ENCODE measurements at places on chromosomes 16 and 17.

DNA sequence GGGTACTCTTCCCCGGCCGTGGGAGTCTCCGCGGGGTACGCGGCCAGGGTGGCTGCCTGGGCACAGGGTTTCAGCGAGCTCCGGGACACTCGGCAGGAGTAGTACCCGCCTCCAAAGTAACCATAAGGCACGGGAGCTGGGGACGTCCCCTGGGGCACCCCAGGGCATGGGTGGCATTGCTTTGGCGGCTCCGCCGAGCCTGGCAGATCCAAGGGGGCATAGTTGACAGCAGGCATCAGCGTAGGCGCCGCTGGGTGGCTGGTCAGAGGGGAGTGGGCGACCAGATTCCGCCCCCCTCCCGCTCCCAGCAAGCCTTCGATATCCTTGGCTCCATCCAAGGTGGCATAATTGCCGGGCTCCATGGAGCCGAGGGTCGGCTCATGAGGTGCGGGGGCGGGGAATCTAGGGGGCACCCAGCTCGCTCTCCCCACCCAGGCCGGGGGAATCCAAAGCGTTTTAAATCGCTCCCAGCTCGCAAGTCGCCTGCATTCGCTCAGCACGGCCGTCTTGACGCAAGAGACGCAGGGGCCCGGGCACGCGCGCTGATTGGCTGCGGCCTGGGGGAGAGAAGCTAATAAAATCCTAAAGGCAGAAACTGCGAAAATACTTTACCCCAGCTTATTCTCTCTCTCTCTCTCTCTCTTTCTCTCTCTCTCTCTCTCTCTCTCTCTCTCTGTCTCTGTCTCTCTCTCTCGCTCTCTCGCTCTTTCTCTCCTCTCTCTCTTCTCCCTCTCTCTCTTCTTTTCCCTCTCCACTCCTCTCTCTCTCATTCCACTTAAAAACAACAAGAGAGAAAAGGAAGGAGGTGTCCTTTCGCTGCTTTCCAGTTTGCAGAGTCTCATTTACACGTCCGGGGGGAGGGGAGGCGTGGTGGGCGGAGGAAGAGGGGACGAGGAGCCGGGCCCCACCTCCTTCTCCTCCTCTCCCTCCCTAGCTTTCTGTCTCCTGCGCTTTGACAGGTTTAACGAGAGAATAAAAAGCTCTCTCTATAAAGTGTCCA lies at the start of gene HOXB13:
Gene HOXB13 (minus strand): TSS at position 519 of the 1,000 bp plus-strand sequence. CDS start 157 bp downstream, at position 362.
- peak; percentile 73 for DNase-seq

- no peak for DNase-seq
Measured at GRCh38 chr16:1109648-1110047, 13.6 kb upstream of the C1QTNF8 start.

DNA sequence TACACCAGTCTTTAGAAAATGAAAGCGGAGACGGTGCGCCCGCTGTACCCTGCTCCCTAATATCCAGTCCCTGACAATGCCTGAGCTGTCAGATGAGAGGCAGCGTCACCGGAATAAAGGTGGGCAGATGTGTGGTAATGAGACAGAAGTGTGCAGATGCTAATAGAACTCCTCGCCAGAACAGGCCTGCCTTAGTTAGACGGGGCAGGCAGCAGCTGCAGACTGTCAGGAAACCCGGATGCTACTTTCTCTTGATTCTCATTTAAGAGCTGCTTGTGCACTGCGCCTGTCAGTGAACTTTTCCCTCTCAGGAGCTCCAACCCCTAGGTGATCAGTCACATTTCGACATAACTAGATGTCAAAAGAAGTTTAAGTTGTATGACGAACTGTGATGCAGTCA lies 221.8 kb upstream of the IRX3 start:
- no peak for DNase-seq

- DNase-seq = no peak
Measured at GRCh38 chr17:20154286-20155000, 145.3 kb downstream of the SPECC1 start.

- DNase-seq = no peak
Measured at GRCh38 chr17:8289103-8289397, 580 bp downstream of the RANGRF start.

GRCh38 chr16:77271532-77272426 lies 72.6 kb downstream of the SYCE1L start:
- no peak for DNase-seq

GRCh38 chr16:46790599-46791270 lies 40.2 kb downstream of the C16orf87 start:
- DNase-seq = no peak

- DNase-seq = no peak
Measured at GRCh38 chr17:76570877-76571471, 14.7 kb downstream of the ST6GALNAC2 start.

DNA sequence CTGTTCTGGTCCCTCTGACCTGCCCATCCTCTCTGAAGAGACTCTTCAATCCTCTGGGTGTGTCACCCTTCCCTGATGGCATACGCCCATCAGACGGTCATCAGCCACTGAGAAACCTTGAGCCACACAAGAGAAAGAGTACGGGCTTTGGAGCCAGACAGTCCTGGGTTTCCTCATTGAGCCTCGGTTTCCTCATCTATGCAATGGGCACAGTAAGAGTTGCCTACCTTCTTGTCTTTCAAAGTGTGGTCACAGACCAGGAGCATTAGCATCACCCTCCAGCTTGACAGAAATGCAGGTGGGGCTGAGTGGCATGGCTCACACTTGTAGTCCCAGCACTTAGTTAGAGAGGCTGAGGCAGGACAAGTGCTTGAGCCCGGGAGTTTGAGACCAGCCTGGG lies 26.1 kb upstream of the MEAK7 start:
- DNase-seq = no peak

DNA sequence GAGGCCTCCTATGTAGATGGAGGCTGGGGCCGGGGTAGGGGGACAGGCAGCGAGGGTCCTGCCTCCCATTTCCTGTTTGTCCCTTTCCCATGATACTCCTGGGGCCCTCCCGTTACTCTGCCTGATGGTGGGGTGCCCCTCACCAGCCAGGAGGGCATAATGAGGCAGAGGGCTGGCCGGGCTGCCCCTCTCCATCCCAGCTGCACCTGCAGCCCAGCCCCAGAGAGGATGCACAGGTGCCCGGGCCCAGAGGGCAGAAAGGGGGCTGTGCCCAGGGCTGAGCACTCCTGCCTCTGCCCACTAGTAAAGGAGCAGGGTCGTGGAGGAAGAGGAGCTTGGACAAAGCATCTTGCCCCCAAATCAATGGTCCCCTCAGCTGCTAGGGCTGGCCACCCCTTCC lies 10.4 kb downstream of the ADAM11 start:
- DNase-seq = no peak

DNA sequence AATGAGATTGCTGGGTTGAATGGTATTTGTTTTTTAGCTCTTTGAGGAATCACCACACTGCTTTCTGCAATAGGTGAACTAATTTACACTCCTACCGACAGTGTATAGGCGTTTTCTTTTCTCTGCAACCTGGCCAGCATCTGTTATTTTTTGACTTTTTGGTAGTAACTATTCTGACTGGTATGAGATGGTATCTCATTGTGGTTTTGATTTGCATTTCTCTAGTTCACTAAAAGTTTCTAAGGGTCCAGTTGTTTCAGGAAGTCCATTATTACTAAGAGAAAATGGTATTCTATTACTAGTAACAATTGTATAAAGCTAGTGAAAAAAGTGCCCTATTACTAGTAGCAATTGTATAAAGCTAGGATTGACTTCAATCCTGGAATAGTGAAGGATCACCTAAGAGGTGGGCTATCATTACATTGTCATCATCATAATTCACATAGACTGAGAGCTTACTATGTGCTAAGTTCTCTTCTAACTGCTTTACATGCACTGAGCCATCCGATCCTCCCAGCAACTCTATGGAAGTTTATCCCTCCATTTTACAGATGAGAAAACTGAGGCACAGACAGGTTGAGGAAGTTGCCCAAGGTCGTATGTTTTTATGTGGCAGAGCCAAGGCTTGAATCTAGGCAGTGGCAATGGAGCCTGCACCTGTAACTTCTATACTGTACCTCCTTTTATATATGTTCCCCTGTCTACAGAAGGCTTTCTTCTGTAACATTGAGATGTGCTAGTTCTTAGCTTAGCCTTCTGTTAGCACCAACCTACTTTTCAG lies 13.4 kb upstream of the SMIM36 start:
- no peak for DNase-seq

DNA sequence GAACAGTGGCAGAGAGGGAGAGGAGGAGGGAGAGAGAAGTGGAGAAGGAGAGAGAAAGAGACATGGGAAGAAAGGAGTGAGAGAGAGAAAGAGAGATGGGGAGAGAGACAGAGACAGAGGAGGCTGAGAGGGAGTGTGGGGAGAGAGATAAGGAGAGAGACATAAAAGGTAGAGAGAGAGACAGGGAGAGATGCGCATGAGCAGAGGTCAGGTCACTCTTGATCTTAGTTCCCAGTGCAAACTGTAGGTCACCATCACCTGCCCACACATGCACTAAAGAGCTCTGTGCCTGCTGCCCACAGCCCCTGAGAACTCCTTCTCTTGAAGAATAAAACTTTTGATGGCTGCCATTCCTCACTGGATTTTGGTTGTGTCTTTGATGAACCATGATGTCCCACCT lies 14.9 kb downstream of the KRT33A start:
- no peak for DNase-seq

DNA sequence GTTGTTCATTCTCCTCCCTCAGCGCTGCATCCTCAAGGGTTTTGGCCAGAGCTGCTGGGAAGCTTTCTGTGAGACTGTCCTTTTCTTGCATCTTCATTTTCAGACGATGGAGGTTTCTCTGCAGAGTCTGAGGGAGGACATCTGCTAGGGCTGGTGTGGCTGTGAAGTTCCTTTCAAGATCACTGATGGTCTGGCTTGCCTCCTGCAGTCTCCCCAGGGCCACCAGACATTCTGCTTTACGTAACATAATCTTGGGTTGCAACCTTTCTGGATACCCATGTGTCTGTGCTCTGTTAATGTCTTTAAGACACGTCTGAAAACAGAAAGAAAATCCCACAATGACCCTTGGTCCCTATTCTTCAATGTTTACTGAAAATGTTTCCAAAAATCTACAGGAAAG lies 29.0 kb downstream of the SMYD4 start:
- DNase-seq = no peak

- DNase-seq = no peak
Measured at GRCh38 chr17:4087911-4088693, 54.7 kb downstream of the ZZEF1 start.

DNA sequence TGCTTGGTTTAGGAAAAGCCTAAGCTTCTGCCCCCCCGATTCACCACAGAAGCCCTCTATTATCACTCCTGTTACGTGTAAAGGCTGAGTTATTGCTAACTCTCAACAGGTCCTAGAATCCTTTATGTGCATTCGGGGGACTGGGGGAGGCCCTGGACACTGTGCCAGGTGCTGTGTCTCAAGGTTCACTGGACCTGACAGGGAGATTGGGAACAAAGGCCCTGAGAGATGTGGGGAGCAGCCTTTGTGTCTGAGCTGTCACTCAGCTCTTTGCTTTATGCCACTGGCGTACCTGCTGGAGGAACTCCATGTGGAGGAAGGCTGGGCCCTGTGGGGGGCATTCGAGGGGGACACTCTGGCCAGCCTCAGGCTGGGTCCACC lies 65.9 kb downstream of the METRNL start:
- no peak for DNase-seq

GRCh38 chr17:4221899-4222659 lies 41.7 kb downstream of the ANKFY1 start:
- no peak for DNase-seq

DNA sequence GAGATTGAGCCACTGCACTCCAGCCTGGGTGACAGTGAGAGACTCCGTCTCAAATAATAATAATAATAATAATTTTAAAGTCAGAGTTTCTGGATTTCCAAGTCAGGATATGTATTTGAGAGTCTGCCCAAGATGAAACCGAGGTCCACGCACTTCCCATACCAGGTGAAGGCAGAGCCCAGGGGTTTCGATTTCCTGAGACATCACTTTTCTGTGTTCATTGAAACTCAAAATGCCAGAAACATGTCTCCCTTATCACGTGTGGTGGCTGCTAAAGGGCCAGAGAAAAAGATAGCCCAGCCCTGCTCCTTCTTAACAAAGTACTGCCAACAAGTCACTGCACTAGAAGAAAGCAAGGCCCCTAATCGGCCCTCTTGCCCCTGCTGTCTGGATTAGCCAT lies 9.8 kb upstream of the RNF157 start:
- no peak for DNase-seq

DNA sequence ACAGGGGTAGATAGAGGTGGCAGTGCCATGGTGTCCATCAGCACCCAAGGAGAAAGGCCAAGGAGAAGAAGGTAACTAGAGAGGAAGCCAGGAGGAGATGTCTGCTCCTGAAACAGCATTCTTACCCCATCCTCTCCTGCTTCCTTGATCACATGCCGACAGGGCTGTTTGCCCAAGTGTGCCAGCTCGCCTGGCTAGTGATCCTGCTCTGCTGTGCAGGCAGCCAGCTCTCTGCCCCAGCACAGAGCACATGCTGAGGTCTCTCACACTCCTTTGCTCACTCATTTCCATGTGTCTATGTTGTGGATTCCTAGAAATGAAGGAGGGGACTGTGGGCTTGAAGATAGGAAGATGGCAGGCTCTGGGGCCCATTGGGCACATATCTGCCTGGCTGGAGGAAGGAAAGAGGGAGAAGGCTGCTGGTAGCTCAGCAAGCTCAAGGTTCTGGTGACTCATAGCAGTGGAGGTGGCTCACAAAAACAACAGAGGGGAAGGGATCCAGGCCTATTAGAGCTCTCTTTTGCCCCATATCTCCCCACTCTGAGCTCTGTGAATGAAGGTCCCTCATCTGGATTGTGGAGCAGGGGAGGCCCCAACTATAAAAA lies 54.3 kb downstream of the NEUROD2 start:
- no peak for DNase-seq

GRCh38 chr17:41987642-41988041 lies 21.0 kb downstream of the CNP start:
- no peak for DNase-seq

DNA sequence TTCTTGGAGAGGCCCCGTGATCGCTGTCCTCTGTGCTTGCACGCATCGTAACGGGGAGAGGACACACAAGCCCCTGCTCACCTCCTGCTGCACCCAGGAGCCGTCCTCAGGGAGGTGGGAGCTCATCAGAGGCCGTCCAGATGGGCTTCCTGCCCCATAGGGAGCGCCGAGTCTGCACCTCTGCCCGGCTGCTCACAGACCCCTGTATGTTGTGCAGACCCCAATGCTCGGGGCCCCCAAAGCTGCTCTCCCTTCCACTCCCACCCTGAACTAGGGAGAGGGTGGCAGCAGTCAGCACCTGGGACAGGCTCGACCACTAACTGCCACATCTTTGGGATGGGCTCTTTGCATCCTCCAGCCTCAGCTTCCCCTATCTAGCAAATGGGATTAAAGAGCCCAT lies 4.4 kb upstream of the ZNF469 start:
- DNase-seq = no peak

- DNase-seq = no peak
Measured at GRCh38 chr16:4386451-4386805, 14.8 kb downstream of the VASN start.

All from transverse colon (tissue), 4 donors.